ENCODE measurements at places on chromosomes 3 and 15. TPM values are rescaled to one million over a fixed set of nuclear protein-coding genes. Genes with fewer than 3 reads are reported as not detected.

DNA sequence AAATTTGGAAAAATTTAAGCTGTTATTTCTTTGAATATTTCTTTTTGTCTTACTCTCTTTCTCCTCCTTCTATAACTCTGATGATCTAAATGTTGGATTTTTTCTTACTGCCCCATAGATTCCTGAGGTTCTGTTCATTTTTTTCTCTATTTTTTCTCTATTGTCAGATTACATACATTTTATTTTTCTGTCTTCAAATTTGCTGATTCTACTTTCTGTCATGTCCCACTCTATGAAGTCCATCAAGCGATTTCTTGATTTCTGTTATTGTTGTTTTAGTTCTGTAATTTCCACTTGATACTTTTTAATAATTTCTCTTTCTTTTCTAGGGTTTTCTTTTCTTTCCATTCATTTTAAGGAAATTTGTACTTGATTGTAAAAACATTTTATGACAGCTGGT lies 83.7 kb upstream of the THRB start:
- no peak for DNase-seq

GRCh38 chr3:197752107-197752506 lies 2.4 kb downstream of the FYTTD1 start:
- DNase-seq: no peak

DNA sequence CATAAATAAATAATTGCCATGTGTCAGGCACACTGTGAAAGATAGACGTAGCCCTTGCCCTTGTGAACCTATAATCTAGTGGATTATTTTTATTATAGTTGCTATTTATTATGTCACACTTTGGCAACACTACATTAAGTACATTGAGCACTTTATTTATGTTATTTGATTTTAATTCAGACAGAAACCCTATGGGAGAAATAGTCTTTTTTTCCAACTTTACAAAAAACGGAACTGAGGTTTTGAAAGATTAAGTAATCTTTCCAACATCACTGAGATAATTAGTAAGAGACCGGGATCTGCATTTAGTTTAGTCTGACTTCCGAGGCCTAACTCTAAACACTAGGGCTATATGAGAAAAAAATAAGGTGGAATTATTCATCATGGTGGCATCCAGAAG lies 2.8 kb upstream of the FILIP1L start:
- no peak for DNase-seq

GRCh38 chr3:7847021-7847420 lies 654.6 kb upstream of the LMCD1 start:
- no peak for DNase-seq

Gene NR2E3
- not detected for total RNA-seq

- DNase-seq: no peak
Observed at GRCh38 chr3:102736288-102736974, 301.6 kb downstream of the ZPLD1 start.

DNA sequence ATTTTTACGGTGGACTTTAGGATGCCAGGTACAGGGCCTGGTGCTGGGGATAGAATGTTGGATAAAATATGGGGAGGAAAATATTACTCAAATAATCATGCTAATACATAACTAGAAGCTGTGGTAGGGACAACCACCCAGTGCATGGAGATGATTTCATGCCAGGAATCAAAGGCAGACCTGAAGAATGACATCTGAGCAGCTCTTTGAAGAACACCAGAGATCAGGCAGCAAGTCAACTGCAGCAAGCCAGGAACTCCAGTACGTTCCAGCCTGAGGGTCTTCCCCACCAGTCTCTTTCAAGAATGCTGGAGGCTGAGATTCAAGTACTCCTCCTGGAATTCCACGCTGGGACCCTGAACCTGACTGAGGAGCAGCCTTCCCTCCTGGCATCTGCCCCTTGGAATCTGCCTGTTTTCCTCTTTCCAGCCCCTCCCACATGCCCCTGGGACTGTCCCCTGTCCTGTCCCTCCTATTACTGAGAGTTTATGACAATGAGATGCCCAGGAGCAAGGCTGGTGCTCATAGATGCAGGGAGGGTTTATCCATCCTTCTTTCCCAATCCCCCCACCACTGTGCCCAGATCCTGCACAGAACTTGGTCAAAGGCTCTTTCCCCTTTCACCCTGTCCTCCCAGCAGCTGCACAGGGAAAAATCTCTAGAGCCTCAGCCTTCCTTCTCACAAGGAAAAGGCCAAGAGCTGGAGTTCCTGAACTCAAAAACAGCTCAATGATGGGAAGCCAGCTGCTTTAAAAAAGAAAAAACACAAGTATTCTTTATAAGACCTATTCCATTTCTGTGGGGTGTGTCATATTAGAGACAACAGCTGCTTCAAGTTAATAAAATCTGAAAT lies 68.0 kb downstream of the PDZRN3 start:
- DNase-seq: no peak

GRCh38 chr3:16334909-16335308 lies 69.9 kb downstream of the OXNAD1 start:
- no peak for DNase-seq

GRCh38 chr3:73552700-73553099 lies 72.0 kb downstream of the PDZRN3 start:
- DNase-seq: no peak

All from cardiac septum (tissue), 1 donor.